ENCODE measurements at places on chromosomes 7 and 10.

GRCh38 chr7:78437118-78437517 is 638.5 kb downstream of the PHTF2 start:
- DNase-seq = no peak

DNA sequence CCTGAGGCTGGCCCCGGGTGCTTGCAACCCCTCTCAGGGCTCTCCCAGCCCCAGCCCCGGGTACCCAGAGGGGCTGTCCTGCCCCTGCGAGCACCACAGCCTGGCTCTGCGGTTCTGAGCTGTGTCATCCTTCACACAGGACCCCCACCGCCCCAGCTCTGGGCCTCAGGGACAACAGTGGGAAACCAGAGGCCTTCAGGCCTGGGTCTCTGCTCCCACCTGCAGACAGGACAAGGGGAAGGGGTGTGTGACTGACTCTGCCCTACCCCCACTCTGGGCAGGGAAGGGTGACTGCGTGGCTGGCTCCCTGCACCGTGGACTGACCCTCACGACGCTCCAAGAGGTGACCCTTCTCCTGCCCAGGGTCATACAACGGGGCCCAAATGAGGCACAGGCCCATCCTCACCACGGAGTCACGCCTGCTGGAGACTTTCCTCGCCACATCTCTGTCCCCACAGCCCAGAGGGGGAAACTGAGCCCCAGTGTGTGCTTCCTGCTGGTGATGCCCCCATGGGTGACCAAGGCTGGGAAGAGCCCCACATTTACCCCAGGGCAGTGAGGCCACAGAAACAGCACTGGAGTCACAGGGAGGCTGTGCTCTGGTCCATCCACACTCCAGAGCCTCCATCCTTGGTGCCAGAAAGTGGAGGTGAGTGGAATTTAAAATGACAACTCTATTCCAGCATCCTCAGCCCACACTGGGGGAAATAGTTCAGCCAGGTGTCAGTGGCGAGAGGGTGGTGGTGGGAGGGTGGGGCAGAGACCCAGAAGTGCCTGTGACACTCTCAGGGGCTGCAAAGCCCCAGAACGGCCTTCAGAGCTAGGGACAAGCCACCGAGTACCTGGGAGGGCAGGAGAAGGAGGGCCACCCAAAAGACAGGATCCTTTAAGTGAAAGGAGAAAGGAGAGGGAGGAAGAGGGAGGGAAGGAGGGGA is 13.6 kb downstream of the CAMK2B start:
- no peak for DNase-seq

GRCh38 chr10:12214763-12215218 is 18.8 kb downstream of the CDC123 start:
- DNase-seq = peak; percentile 36

DNA sequence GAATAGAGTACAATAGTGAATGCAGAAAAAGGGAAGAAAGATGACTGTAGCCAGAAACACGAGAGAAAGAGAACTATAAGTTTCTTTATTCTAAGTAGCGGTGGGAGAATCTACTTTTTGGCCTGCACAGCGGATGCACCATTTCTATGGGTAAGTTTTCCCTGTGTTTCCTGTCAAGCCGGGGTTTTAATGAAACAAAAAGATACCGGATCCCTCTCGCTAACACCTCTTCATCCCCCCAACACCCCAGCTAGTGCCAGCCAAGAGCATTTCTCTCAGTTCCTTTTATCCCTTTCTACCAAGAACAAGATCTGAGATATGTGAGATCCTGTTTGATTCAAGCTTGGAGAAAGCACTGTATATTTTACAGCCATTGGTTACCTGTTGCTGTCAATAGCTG is 14.7 kb downstream of the PTPRZ1 start:
- DNase-seq = no peak

GRCh38 chr10:119526149-119526548 is 16.4 kb downstream of the RGS10 start:
- no peak for DNase-seq

DNA sequence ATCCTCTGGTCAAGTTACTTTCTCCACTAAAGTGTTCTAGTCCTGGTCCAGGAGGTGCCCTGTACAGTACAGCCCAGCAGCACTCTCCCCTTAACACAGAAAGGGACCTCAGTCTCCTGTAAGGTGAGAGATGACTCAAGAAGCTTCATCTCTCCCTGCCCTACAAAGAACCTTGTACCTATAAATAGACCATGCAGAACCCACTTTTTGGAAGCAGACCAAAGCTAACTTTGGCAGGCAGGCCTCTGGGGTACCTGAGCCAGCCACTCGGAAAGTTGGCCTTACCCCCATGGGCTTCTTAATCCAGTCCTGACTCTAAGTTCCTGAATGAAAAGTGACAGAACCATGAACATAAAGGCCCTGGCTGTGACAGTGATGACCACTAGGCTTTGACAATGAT is 454.8 kb downstream of the KCNMA1 start:
- DNase-seq = no peak

DNA sequence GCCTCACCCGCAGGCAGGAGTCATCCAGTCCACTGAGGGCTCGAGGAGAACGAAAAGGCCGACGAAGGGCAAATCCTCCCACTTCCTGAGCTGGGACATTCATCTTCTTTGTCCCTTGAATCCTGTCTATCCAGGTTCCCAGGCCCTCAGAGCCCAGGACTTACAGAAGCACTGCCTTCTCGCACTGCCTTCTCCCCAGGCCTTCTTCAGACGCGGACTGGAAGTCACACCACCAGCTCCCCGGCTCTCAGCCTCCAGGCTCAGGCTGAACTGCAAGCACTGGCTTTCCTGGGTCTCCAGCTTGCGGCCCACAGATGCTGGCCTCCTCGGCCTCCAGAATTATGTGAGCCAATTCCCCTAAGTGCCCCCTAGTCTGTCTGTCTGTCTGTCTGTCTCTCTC is 6.4 kb upstream of the MMP21 start:
- no peak for DNase-seq

DNA sequence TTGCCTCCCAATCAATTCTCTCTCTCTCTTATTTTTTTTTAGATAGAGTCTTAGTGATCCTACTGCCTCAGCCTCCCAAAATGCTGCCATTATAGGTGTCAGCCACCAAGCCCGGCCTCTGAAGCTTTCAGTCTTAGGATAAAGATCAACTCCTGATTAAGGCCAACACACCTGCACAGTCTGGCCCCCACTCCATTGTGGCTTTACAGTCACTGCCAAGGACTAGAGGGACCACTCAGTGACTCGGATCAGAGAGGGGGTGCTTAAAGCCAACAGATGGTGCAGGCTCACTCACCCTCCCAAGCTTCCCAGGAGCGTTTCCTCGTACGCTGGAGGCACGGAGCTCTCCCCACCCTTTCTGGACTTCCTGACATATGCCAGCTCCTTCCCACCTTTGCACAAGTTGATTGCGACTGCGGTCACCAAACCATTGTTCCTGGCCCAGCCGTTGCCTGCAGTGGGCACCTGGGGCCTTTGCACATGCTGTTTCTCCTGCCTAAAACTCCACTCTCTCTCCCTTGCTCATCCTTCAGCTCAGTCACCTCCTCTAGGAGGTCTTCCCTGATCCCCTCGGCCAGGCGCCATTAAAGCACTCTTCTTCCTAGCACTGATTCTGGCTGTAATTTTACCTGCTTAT is 1.7 kb upstream of the CDH23 start:
- no peak for DNase-seq

DNA sequence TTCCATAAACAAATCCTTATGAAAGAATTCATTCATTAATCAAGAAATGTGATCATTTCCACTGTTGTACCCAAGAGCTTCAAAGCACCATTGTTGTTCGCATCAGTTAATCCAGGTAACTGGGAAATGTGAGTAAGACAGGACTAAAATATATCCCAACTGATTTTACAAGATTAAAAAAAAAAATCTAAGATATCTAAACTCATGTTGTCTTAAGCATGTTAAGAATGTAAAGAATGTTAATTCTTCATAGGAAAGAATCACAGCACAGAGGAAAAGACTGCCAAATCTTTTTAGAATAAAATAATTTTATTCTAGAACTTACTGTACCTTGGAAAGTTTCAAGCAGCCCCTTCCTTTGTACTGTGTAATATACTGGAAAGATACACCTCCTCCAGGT is 16.4 kb downstream of the FZD1 start:
- DNase-seq = no peak

- no peak for DNase-seq
These were observed 216.0 kb downstream of the KCNMA1 start for GRCh38 chr10:77421591-77421990.

DNA sequence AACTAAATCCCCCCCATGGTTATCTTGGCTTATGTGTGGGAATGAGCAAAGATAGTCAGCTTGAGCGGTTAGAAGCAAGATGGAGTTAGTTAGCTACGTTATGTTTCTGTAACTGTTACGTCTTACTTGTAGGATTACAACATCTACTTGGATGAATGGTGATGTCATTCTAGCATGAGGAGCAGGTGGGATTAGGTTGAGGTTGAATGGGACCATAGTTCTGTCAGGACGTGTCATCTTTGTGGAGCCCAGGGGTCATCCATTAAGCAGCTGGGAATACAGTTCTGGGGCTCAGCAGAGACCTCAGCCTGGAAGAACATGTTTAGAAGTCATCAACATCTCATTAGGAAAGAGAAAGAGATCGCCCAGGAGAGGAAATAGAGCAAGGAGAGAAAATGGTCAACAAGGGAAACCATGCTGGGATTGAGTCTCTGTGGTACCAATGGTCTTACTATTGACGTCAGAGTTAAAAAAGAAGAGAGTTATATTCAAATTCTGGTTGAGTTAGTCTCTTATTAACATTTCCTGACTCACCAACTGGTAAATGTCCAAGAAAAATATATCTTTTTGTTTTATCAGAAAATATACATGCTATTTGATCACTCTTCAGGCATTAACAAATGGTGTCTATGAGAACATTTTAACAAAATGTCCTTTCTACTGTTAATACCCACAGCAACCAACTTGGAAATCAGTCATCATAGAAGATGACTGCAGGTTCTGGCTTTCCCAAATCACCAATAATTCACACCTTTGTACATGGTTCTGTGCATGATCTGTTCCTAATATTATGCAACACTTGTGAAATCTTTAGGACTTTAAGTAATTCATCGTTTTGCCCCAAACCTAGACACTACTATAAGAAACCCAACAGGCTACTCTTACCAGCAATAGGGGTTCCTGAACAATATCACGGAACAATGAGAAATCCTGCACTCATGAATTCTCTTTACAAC is 96.9 kb downstream of the KIAA1217 start:
- DNase-seq = no peak

DNA sequence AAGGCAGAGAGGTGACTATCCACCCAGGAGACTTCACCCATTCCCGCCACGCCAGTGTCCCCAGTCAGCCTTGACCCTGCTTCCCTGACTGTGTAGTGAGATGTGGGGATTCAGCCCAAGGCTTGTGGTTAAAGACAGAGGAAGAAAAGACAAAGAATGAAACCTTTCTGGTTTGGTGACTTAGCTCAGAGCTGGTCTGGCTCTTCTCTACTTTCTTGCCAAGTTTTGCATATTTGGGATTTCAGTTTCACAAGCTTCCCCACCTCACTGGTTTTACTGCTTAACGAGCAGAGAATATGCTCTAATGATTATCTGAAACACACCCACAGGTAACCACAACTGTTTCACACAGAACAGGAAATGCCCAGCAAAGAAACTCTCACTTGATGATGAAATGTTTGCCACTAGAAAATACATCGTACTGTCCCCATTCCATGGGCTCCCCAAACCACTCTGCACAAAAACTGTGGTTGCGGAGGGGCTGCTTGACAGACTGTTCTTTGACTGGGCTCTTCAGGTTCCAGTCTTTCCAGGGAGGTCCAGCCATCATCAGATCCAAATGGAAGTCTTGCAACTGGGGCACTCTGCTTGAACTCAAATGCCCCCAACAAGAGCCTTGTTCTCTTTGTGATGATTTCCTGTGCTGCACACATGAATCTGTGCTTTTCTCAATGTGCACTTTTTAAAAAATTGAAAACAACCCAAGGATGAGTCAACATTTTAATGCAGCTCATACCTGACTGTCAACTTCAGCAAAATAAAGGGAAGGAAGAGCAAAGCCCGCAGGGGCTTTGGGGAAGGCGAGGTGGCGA is 95.5 kb downstream of the CTBP2 start:
- no peak for DNase-seq

DNA sequence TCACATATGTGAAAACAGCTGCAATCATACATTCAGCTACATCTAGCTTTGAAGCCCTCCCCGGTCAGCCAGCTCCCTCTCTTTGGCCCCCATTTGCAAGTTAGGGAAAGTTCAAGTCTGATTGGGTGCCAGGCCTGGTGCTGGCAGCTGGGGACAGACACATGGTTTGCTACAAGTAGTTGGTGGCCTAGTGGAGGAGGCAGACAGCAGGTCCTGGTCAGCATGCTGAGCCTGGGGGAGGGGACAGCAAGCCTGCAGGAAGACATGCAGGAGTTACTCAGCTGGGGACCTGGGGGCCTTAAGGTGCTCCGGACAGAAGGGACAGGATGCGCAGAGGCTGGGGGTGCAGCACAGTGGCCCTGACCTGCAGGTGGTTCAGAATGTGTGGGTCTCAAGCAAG is 956.9 kb upstream of the ZNF722 start:
- DNase-seq = no peak

GRCh38 chr10:42638821-42639270 is 476 bp upstream of the ZNF33B start:
- no peak for DNase-seq

DNA sequence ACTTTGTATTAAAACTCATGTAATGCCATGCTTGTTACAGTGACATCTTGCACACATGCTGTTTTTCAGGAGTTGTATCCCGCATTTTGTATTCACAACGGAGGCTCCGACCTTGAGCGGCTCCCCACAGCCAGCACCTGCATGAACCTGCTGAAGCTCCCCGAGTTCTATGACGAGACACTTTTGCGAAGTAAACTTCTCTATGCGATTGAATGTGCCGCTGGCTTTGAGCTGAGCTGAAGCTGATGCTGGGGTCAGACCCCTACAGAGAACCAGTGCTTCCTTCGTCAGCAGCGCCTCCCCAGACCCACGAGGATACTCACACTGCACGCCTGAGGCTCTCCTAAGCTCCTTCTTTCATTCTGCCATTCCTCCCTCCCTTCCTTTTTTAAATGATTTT is 69.3 kb upstream of the DNAJB6 start:
- no peak for DNase-seq

- no peak for DNase-seq
These were observed 22.9 kb downstream of the IKZF1 start for GRCh38 chr7:50327443-50327842.

DNA sequence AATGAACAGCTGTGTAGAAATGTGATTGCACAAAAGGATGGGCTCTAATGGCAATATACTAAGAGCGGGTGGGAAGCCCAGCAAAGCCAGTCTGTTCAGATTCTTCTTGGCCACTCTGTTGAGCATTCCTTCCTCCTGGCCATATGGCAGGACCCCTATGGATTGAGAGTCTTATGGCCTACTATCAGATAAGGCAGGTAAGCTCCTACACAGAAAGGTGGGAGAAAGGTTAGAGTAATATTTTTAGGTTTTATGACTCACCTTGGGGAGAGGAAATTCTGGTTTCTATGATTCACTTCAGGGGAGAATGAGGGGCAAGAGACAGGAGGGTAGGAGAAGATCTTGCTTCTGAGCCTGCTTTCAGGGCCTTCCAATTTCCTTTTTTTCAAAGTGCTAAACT is 15.1 kb upstream of the AKR1B10 start:
- DNase-seq = no peak

- DNase-seq = no peak
These were observed 284.2 kb upstream of the ZMIZ1 start for GRCh38 chr10:78784546-78784945.

Measured in activated gamma-delta T cell treated with Interleukin-2 at 50 U/mL for 16 hours (primary cell).